Inflammatory macrophage (primary cell): ENCODE measurements at places on chromosomes 1 and 21.

DNA sequence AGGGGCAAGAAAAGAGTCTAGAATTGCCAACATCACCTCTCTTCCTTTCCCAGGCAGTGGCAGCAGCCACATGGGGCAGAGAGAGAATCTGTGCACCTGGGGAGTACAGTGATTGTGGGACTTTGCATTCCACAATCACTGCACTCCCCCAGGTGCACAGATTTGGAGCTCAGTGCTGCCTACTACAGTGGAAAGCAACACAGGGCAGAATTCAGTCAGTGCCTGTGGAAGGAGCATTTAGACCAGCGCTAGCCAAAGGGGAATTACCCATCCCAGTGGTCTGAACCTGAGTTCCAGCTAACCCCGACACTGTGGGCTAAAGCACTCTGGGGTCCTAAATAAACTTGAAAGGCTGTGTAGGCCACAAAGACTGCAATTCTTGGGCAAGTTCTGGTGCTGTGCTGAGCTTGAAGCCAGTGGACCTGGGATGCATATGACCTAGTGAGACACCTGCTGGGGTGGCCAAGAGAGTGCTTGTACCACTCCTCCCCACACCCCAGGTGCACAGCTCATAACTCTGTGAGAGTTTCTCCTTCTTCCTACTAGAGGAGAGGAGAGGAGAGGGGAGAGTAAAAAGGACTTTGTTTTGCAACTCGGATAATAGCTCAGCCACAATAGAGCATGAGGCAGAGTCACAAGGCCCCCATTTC, 50.3 kb downstream of the NUP210L start:
- no peak for DNase-seq

DNA sequence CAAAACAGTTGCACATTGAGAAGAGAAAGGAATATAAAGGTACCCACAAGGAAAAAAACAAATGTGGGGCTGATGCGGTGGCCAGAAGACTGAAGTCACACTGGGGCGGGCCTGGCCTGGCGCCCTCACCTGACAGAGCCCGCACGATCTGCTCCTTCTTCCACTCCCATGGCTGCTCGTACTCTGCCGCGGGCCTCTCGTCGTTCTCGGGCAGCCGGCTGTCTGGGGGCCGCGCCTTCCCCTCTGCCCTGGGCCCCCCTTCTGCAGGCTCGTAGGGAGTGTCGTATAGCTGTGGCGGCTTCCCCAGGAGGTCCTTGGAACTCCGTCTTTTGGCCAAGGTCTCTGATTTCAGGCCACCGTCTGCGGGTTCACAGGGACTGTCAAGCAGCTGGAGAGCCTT, 13.1 kb upstream of the TDRD10 start:
- DNase-seq: no peak

- DNase-seq: no peak
Measured at GRCh38 chr1:116322752-116323405, 50.2 kb upstream of the ATP1A1 start.

- DNase-seq: no peak
Measured at GRCh38 chr1:55957276-55957675, 622.1 kb downstream of the PLPP3 start.

- DNase-seq: no peak
Measured at GRCh38 chr1:57013522-57013921, 47.7 kb upstream of the C8B start.

- peak; percentile 8 for DNase-seq
Measured at GRCh38 chr1:26346274-26347033, 7.5 kb downstream of the CRYBG2 start.
